Mucosa of gallbladder (tissue), 1 donor: ENCODE measurements at places on chromosomes 2 and 18. TPM values are rescaled to one million over a fixed set of nuclear protein-coding genes. Genes with fewer than 3 reads are reported as not detected.

The KCNE4 gene
- 7.4 TPM for total RNA-seq

DNA sequence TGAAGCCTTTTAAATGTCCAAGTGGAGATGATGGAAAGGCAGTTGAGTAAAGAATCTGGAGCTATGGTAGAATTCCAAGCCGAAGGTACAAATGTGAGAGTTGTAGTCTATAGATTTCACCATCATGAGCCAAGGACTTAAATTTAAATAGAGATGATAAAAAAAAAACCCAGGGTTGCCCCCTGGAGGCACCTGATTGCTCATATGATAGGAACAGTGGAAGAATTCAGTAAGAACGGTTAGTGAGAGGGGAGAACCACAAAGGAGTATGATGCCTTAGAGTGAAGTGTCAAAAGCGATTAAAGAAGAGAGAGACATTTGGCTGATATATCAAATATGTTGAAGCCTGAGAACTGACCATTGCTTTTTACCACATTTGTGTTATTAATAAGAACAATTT is 11.9 kb downstream of the NYAP2 start:
- no peak for DNase-seq

The FAM117B gene
- total RNA-seq = 14.4 TPM

DNA sequence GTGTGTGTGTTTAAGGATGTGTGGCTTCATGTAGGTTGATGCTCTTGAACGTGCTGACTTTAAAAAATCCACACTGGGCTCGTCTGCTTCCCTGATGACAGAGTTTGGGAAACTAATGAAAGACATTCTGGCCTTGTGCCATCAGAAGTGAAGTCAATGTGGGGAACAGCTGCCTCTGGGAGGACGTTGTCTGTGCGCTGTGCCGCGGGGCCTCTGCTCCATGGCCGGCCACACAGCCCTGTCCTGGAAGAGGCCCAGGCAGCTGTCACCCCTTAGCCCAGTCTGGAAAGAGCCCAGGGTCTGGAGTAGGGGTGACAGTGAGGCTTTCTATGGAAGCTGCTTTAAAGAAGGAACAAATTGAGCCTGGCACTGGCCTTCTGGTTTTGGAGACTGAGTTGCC is 155.8 kb downstream of the SH3RF3 start:
- no peak for DNase-seq

- DNase-seq = no peak
Measured at GRCh38 chr18:75023473-75023872, 185.5 kb downstream of the PTGR3 start.

The CHPF gene
- total RNA-seq = 103 TPM

GRCh38 chr2:160227293-160227915 is 27.3 kb upstream of the ITGB6 start:
- DNase-seq = no peak

The LCT gene
- not detected for total RNA-seq

The ANKRD62 gene
- not detected for total RNA-seq

The NEU2 gene
- total RNA-seq = not detected

The IL1R1 gene
- total RNA-seq = 51.9 TPM

GRCh38 chr18:13138420-13139139 is 80.0 kb upstream of the LDLRAD4 start:
- no peak for DNase-seq

The CCDC141 gene
- total RNA-seq = 90.3 TPM

DNA sequence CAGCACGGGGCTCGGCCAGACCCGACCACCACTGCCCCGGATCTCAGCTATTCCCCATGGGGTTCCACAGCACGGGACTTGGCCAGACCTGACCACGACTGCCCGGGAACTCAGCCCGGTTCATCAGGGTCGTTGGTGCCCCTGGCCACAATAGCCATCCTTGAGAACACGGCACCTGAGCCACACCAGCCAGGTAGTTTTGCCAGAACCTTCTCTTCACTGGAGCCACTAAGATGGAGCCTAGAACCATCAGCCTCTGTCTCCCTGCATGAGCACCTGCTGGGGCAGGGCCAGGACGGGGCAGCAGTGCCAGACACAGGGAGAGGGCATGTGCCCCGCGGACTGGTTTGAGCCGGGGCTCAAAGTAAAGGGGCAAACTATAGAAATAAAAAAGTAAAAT is 11.4 kb upstream of the KCNG2 start:
- DNase-seq = no peak

- no peak for DNase-seq
Measured at GRCh38 chr2:239029958-239030357, 182.1 kb downstream of the TWIST2 start.

The UGT1A3 gene
- 0.86 TPM for total RNA-seq

The DSC2 gene
- 12.6 TPM for total RNA-seq

The RAB6C gene
- total RNA-seq = 0.23 TPM

The SAG gene
- not detected for total RNA-seq

The EML6 gene
- 2.1 TPM for total RNA-seq

DNA sequence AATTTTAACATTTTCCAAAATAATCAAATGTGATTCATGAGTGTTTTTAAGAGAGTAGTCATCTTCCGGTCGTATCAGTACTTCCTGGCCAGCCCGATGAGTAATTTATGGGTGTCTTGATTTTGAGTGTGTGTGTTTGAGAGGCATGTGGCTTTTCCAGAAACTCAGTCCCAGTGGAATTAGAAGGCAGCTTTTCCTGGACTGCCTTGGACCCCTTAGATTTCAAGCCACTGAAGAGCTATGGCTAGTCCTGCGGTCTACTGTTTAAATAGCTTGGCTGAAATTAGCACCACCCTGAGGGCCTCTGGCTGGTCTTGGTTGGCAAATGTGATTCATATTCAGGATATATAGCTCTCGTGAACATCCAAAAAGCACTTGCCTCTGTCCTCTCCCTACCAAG is 59.4 kb downstream of the HK2 start:
- no peak for DNase-seq

The FAM161A gene
- total RNA-seq = 3.8 TPM

The ICOS gene
- total RNA-seq = 0.98 TPM

The SERPINB2 gene
- not detected for total RNA-seq

GRCh38 chr2:170139276-170139967 is 38.5 kb upstream of the MYO3B start:
- no peak for DNase-seq

DNA sequence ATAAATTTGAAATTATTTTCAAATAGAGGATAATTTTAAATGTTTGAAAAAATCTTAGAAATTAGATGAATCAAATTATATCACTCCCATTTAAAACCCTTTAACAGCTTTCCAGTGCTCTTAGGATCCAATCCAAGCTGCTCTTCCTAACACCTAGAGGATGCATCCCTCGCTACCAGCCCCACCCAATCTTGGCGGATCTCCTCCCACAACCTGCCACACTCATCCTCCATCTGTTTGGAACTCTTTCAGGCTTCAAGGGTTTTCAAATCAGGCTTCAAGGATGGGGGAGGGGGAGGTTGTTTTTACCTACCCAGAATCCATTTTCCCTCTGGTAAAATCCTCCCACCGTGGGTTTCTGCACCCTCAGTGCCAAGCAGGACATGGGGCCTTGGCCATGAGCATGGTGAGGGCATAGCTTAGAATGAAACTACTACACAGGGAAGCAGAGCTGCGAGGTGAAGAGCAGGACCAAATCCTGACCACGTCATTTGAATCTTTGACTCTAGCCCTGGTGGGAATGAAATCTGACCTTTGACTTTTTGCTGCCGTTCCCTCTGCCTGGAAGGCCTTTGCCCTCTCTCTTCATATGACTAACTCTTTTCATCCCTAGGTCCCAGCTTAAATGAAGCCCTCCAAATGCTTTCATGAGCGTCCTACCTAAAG is 113.0 kb upstream of the MAPRE2 start:
- DNase-seq = no peak

- DNase-seq = no peak
Measured at GRCh38 chr2:25446122-25446521, 104.4 kb upstream of the DNMT3A start.

The CIDEA gene
- total RNA-seq = not detected

DNA sequence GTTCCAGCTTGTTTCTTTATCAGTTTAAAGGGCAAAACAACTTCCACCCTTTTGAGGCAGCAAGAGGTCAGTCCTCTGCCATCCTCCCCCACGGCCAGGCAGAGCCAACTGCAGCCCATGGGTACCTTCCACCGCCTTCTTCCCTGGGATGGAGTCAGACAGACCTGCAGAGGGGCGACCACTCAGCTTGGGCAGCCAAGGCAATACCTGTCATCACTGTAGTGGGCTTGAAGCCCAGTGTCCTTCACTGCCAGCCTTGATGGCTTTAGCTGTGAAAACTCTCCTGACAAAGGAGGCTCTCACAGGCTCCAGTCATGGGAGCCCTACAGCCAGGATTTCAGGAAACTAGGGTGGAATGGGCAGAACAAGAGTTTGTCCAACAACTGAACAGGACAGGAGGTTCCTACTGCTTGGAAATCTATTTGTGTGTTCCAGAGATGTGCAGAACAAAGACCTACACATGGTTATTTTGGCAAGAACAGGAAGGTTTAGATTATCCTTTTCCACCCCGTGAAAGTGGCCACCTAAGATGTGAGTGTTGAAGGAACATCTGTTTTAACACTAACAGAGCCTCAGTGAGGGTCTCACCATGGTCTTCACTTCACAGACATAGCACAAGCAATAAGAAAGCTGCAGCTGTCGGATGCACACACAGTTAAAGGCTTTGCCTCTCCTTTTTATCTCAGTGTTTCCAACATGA is 93.9 kb upstream of the RMDN2 start:
- no peak for DNase-seq

GRCh38 chr2:169513094-169513493 is 3.6 kb downstream of the KLHL41 start:
- DNase-seq = no peak

DNA sequence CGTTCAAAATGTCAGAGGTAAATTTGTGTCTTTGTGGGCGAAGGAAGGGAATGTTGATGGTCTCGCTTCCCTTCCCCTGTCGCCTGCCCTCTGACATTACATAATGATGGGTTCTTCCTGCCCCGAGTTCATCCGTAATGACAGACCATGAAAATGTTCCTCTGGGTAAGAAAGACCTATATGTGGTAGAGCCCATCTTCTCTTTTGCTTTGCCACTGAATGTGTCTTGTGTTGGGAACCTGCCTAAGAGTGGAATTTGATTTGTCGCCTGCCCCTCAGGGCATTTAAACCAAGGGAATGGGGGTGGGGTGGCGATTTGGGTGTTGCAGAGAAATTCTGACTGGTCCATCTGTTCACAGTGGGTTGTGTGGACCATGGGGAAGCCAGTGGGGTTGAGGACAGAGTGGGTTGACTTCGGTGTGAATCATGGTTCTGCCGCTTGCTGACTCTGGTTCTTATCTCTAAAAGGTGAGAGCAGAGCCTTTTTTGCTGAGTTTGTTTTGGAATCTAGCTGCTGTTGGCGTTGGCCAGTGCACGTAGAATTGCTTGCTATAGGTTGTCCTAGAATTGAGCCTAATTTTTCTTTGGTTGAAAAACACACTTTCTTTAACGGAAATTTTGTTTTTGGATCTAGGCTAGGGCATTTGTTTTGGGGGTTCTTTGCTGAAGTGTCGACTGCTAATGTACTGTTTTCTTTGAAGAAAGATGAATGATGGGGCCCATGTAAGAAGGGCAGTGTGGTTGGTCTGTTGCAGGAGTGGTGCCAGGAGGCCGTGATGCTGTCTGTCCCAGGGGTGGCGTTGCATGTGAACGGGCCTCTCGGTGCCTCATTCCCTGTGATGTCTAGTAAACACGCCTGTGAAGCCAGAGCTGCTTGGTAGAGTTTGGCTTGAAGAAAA is 1.3 kb downstream of the INPP4A start:
- DNase-seq = no peak

The CMPK2 gene
- 2.9 TPM for total RNA-seq

- DNase-seq = no peak
Measured at GRCh38 chr18:6781796-6782195, 52.3 kb downstream of the ARHGAP28 start.

DNA sequence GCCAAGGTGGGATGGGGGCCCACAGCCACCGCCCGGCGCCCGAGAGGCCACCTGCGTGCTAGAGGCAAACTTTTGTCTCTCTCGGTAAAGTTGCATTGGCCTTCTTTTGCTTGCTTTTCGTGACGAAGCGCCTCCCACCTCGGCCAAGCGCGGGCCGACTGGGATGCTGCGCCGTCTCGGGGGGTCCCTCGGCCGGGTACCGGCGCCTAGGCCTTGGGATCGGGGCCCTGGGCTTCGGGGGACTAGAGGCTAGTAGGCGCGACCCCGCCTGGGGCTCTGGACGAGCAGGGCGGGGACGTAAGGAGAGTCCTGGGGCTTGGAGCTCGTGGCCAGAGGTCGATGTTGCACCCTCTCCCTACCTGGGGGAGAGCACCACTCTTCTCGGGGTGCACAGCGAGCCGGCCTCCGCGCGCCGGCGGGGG is 545 bp downstream of the GLI2 start:
- no peak for DNase-seq
